ENCODE measurements at places on chromosomes 5 and 9.
A peak's percentile ranks its signal among the peaks of the same experiment; 100 is the strongest.

- DNase-seq = no peak
Measured at GRCh38 chr5:92890841-92891244, 690.2 kb downstream of the NR2F1-AS1 start.

DNA sequence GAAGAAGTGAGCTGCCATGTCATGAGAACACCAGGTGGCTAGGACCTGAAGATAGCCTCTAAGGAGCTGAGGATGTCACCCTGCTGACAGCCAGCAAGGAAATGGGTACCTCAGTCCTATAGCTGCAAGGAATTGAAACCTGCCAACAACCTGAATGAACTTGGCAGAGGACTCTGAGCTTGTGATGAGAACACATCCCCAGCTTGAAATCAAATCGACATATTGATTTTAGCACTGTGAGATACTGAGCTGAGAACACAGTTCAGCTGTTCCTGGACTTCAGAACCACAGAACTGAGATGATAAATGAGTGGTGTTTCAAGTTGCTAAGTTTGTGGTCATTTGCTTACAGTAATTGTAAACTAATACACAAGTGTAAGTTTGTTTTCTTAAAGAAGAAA, 5.5 kb upstream of the RASEF start:
- DNase-seq = no peak

DNA sequence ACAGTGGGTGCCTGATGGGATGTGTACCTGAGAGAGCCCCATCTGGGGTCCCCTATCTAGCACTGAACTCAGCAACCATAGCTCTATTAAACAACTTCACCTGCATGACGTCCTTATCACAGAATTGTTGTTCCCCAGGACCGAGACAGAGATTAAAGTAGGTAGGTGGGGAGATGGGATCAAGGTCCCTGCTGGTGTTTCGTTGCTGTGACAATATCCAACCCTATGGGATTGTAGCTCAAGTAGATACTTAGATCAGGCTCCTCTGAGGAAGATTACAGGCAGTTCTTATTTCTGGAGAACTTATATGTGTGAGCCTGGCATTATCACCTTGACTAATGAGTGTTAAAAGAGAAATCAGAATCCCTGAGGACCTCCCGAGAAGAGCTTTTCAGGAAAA, 84.9 kb downstream of the SLC28A3 start:
- DNase-seq = no peak

GRCh38 chr5:92800365-92800764, 780.7 kb downstream of the NR2F1-AS1 start:
- no peak for DNase-seq

- no peak for DNase-seq
Measured at GRCh38 chr5:126446498-126447224, 23.5 kb downstream of the GRAMD2B start.

DNA sequence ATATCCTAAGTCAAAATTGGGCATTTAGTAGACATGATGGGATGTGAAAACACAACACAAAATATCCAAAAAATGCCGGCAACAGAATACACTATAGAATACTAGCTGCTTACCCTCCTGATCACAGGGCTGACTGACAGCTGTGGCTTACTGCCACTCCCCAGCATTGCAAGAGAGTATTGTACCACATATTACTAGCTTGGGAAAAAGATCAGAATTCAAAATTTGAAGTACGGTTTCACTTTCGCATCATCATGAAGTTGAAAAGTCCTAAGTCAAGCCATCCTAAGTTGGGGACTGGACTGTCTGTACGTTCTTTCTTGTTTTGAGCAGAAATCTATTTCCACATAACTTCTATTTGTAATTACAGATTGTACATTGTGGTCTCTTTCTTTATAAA, 851.4 kb downstream of the MAT2B start:
- no peak for DNase-seq

DNA sequence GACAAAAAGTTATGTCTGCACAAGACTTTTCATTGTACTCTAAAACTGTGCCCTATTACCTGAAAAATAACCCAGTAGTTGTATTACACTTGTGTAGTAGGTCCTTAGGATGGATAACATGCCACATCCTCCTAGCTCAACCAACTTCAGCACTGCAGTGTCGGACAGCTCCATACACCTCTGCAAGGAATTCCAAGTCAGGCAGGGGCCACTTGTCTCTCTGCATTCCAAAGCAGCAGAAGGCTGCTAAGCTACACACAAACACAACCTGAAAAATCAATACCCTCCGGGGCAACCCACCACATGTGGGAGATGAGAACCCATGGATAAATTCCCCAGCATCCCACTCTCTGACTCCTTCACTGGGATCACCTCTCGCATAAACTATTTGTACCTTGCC, 50.2 kb downstream of the MED10 start:
- no peak for DNase-seq

- DNase-seq = no peak
Measured at GRCh38 chr5:113320273-113320780, 114.5 kb downstream of the TSSK1B start.

DNA sequence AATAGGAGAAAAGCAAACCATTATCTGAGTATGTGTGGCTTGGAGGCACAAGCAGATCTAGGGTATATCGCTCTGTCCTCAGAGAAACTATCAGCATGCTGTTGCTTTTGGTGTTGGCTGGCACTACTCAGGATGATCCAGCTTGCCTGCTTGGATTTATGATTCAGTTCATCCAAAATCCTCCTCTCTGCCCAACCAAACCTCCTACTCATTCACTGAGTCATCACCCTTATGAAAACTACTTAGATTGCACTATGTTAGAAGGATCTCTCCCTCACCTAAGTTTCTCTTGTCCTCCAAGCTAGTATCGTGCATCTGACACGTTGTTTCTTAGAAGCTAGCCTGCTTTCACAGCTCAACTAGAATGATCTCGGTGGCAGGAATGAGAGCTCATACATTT, 14.2 kb upstream of the ZBED3 start:
- no peak for DNase-seq

GRCh38 chr5:30505014-30505886, 688.2 kb upstream of the CDH6 start:
- DNase-seq = no peak

DNA sequence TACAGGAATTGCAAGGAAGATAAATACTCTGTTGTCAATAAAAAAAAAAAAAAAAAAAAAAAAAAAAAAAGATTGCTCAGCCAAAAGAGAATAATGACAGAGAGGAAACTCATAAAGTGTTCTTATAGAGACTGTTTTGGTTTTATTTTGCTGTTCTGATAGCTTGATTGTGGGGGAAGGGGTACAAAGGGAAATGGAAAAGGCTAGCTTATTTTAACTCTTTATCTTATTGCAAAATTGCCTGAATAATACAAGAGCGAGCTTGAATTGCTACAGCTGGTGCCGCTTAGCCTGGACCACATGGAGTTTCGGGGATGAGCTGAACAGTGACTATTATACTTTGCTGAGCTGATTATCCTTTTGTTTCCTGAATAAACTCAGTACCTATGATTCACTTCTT, 31.0 kb upstream of the SHISAL2B start:
- no peak for DNase-seq

DNA sequence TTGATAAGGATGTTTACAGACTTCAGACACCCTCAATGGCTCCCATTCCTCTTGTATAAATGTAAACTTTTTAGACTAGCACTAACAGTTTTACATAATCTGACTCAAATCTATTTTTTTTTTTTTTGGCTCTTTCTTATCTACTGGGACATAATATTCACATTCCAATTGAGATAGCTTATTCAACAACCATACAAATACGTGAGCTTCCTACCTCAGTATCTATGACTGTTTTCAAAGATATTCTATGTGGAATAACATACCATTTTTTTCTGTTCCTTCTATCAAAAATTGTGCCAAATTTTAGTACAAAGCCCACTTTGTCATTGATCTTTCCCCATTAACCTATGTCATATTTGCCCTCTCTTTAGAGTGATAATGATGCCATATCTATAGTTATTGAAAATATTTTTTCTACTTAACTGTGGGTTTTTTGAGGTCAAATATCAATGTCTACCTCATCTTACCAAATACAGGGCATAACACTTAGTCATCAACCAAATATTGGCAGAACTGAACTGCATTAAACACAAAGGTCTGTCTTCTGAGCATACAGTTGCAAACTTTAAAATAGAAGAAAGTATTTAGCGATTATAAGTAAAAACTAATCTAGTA, 482.6 kb downstream of the PTPRD start:
- no peak for DNase-seq

DNA sequence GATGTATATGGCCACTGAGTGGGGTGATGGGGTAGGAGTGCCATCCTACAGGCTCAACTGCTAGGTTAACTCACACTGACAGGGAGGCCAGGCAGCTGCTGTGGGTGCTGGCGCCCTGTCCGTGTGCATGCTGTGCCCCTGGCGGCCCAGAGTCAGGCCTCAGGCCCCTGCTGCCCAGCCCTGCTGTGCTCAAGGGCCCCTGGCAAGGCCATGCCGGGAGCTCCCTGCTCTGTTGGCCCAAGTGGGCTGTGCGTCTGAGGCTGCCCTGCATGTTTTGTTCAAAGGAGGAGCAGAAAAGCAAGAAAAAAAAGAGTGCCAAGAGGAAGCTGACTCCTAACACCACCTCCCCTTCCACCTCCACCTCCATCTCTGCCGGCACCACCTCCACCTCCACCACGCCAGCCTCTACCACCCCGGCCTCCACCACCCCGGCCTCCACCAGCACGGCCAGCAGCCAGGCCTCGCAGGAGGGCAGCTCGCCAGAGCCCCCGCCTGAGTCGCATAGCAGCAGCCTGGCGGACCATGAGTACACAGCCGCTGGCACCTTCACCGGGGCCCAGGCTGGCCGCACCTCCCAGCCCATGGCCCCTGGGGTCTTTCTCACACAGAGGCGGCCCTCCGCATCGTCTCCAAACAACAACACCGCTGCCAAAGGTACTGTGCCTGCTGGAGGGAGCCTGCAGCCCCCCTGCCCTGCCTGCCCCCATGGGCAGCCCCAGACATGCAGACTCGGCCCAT, 100.1 kb downstream of the PHF2 start:
- no peak for DNase-seq

DNA sequence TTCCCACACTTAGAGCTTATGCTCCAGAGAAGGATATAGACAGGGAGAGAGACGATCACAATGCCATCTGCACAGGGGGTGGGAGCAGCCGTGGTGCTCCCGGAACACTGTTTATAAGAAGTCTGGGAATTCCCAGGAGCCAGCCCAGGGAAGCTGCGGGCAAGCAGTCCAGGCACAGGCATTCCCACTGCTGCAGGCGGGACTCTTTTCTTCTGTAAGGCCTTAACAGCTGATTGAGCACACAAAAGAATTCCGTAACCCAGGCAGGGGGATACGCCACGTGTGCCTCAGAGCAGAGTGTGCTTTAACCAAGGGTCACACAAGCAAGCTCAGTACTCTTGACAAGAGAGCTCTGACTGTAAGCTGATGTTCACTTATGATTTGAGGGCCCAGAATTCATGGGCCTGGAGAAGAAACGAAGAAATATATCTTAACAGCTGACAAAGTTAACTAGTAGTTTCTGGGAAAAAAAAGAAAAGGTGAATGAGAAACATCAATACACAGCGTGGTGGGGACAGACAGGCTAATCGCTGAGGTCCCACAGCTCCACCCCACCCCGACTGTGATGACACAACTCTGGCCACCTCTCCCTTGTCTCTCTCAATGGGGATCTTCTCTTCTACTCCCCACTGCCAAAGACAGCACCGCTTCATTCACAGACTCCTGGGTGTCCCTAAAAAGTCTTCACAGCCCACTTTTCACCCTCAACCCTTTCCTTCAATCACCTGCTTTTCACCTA, 85.9 kb upstream of the SIMC1 start:
- DNase-seq = no peak

- peak; percentile 36 for DNase-seq
Measured at GRCh38 chr5:94746731-94747124, 128.3 kb downstream of the SLF1 start.

- DNase-seq = no peak
Measured at GRCh38 chr5:116970318-116970717, 395.7 kb upstream of the SEMA6A start.

DNA sequence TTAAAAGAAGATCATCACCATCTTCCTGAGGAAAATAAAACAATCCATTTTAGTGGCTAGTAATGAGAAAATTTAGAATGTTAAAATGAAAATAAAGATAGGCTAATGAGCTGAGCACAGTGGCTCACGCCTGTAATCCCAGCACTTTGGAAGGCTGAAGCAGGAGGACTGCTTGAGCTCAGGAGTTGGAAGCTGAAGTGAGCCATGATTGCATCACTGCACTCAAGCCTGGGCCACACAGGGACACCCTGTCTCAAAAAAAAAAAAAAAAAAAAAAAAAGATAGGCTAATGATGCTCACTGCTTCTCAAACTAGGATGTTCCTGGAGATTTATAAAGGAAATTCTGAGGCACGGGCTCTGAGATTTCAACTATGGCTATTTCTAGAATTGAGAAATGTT, 50.3 kb downstream of the CPLANE1 start:
- DNase-seq = no peak

DNA sequence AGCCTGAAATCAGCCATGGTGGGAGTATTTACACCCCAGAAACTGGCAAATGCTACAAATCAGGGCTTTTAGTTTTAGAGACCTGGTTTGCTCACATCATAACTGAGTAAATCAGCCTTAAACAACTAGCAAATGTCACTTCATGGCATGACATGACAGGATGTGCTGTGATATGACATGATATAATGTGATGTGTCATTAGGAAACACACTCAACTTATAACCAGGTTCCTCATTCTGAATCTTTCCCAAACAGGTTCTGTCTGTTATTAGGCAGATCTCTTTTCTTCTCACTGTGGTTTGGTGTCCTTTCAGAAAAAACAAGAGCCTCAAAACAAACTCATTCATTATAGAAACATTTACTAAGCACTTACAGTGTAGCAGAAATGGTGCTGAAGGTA, 90.5 kb downstream of the ADAMTS12 start:
- no peak for DNase-seq

DNA sequence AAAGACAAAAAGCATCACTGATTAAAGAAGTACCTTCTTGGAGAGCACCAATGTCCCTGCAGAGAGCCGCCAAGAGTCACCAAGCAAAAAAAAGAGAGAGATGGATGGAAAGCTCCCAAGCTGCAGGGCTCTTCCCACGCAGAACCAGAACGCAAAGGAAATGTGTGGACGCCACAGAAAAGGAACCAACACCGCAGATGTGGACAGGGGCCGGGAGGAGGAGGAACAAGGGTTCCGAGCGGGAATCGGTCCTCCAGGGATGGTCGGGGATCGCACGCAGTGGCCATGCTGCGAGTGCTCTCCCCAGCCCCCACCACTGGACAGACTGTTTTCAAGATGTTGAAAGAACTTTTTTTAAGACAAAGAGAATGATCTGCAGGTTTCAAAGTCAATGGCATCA, 40.2 kb upstream of the ZNF354A start:
- no peak for DNase-seq

GRCh38 chr5:170805666-170806065, 22.1 kb downstream of the GABRP start:
- DNase-seq = no peak

DNA sequence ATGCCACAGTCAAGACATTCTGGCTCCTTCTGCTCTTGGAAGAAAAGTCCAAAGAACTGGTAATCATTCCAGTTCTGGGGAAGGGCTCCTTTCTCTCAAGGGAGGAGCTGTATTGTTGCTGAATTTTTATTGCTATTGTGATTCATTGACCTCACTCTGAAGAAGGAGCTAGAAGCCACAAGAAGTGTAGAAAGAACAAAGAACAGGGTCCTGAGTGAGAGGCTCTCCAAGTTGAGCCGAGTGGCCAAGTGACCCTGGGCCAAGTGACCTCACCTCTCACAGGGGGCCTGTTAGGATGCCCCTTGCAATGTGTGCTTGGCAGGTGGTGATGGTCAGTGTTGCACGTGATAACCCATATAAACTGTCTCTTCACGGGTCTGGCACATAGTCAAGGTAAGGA, 173.3 kb downstream of the FGF18 start:
- DNase-seq = no peak

- DNase-seq = no peak
Measured at GRCh38 chr9:104831681-104832080, 67.8 kb downstream of the NIPSNAP3B start.

GRCh38 chr5:135660826-135661575, 82.2 kb upstream of the CXCL14 start:
- no peak for DNase-seq
